ENCODE measurements at places on chromosomes 7 and 10.

DNA sequence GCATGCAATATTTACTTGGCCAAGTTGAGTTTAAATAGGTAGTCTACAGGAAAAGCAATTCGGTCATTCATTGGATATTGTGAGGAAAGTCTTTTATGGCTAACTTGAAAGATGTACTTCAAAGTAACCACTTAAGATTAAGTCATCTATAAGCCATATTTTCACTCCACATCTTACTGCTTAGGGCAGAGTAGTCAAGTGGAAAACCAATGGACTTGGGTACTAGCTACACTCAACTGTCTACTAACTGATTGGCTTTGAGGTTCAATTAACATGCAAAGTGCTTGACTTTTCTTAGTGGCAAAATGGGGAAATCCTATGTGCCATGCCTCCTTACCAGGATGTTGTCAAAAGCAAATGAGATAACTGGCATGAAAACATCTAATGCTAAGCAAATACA is 51.0 kb downstream of the CAV1 start:
- DNase-seq, result no peak

- no peak for DNase-seq
Observed at GRCh38 chr7:91320366-91321078, 56.3 kb downstream of the FZD1 start.

GRCh38 chr7:154916856-154917807 is 85.8 kb downstream of the PAXIP1 start:
- DNase-seq, result no peak

DNA sequence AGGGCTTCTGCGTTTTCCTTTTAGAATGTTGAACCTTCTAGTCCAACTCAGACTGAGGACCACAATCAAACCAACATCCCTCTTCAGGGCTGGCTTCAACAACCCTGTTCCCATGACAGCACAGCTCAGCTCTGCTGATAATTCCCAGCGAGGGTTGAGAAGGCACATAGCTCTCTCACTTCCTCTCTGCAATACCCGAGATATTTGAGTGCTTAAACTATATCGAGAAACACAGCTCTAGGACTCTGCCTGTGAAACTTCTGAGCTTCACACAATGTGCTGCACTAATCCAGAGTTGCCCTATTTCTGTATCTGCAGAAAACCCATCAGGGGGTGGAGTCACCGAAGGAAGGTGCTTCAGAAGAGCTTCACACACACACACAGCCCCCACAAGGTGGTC is 1.6 kb upstream of the ADARB2 start:
- no peak for DNase-seq

- no peak for DNase-seq
Observed at GRCh38 chr7:44914992-44915607, 29.8 kb upstream of the PURB start.

- no peak for DNase-seq
Observed at GRCh38 chr10:103733045-103733419, 122.3 kb downstream of the SH3PXD2A start.

GRCh38 chr7:33832271-33832721 is 73.0 kb upstream of the BMPER start:
- DNase-seq, result peak; percentile 71

- no peak for DNase-seq
Observed at GRCh38 chr7:3063016-3063753, 19.5 kb upstream of the CARD11 start.

DNA sequence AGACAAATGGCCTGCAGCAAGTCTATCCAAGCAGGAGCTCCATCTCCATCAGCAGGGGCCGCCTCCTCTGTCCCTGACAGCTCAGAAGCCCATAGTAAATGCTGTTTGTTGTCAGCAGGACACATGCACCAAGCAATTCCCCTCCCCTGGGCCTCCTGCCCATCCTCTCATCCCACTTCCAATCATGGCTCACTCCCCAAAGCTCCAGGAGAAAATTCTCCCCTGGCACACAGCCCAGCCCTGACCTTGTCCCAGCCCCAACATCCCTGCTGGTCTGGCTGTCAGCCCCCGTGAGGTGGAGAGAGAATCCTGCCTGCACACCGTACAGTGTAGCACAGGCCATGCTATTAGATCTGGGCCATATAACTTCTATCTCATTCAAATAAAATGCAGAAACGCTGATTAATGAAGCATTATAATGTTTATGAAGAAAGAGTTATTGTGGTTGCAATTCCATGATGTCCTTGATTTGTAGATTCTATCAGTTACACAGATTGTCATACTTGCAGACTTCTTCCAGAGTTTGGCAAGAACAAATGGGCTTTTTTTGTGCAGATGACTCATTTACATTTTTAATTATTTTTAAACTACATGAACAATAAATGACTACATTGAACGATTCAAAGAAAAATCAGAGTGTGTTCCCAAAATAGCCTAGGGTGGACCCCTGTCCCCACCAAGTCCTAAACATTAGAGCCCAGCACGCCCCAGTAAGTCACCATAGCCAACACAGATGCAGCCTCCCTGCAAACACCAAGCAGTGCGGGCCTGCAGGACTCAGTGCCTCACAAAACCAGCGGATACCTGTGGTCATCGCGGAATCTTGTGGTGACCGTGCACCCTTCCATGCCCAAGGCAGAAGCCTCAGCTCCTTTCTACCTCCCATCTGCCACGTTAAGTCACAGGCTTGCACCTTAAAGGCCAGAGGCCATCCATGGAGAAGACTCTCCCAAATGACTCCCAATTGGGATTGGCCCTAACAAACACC is 70.1 kb downstream of the COBL start:
- no peak for DNase-seq

- no peak for DNase-seq
Observed at GRCh38 chr7:108499566-108499965, 26.4 kb downstream of the PNPLA8 start.

GRCh38 chr7:79782256-79782655 is 328.8 kb upstream of the MAGI2 start:
- no peak for DNase-seq

GRCh38 chr10:124453960-124454610 is 4.2 kb upstream of the NKX1-2 start:
- no peak for DNase-seq

Measured in fibroblast of gingiva (primary cell).